ENCODE measurements at places on chromosomes 6 and 20.

DNA sequence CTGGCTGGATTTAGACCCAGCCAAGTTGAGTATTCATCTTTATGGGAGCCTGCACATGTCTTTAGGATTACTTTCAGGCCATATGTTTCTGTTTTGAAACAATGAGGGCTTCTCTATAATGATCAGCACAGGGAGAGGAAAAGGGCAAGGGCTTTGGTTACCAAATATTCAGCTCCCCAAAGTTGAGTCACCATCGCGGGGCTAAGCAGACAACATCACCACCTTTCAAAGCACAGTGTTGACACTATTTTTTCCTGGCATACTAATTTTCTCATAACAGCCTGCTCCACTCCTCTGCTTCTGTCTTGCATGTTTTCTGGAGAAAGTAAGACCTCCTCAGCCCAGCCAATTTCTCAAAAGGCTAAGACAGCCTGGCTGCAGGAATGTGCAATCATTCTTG lies 4.9 kb downstream of the SCML4 start:
- DNase-seq: no peak

DNA sequence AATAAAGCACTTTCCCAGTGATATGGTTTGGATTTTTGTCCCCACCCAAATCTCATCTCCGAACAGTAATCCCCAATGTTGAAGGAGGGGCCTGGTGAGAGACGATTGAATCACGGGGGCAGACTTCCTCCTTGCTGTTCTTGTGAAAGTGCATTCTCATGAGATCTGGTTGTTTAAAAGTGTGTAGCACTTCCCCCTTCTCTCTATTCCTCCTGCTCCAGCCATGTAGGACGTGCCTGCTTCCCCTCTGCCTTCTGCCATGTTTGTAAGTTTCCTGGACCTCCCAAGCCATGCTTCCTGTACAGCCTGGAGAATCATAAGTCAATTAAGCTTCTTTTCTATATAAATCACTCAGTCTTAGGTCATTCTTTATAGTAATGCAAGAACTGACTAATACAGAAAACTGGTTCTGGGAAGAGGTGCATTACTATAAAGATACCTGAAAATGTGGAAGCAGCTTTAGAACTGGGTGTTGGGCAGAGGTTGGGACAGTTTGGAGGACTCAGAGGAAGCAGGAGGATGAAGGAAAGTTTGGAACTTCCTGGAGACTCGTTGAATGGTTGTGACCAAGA lies 7.4 kb downstream of the EPM2A start:
- no peak for DNase-seq

DNA sequence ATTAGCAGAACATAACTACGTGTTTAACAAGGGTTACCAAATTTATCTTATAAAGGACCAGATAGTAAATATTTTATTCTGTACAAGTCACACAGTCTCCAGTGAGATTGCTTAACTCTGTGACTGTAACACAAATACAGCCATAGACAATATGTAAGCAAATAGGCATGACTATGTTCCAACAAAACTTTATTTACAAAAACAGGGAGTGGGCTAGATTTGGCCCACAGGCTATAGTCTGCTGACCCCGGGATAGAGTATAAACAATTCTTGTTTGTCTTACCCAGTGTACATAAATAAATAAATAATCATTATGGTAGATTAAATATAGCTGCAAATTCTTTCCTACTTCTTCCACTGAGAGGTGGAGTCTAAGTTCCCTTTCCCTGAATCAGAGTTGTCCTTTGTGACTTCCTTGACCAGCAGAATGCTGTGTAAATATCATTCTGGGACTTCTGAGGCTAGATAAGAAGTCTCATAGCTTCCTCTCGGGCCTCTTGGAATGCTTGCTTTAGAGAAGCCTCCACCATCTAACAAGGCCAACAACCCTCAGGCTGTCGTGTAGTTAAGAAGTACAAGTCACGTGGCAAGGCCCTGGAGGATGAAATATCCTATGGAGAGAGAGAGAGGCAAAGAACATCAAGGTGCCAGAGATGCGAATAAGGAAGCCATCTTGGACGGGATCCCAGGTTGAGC lies 59.1 kb upstream of the TMEM244 start:
- no peak for DNase-seq

DNA sequence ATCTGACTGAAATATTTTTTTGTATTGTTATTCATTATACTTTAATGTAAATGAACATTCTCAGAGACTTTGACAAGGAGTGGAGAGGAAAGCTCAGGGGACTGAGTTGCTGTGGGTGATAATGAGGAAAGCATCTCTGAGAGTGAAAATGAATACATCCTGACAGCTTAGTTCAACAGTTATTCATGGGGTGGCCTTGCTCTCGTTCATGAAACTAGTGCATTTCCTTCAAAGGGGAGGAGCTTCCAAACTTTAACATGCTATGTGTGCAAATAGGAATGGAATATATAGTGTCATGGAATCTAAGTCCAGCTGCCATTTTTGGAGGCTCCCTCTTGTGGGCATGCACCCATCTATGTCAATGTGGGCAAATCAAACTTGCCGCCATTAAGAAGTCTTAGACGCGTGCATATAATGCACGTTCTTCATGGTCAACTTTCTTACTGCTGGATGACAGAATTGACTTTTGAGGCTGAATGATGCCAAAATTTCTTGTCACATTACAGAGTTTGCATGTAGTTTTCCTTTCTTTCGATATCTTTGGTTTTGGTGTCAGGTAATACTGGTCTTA lies 124.3 kb upstream of the TMEM170B start:
- DNase-seq: no peak

GRCh38 chr6:167079853-167080297 lies 43.0 kb upstream of the CCR6 start:
- DNase-seq: no peak

DNA sequence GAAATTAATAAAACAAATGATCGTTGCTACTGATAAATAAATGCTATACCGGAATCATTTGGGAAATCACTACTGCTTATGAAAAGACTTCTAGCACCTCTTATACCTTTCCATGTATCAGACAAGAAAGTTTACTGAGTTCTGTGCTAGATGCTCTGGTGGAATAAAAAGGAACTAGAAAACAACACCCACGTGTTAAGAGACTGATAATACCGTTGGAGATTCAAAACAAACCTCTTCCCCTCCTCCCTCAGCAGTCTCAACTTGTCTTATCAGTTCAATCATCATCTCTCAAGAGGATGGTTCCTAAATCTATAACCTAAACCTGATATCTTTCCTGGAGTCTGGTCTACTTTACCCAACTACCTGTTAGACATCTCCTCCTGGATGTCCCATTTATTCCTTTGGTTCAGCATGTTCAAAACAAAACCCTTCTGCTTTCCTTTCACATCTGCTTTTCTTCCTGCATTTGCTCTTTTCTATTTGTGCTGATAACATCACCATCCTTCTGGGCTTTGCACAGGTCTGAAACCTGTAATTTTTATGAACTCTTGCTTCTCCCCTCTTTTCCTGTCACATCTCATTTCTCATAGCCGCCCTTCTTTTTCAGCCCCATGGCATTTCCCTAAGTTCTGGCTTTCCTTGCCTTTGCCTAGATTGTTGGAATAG lies 122.2 kb downstream of the COL19A1 start:
- no peak for DNase-seq

DNA sequence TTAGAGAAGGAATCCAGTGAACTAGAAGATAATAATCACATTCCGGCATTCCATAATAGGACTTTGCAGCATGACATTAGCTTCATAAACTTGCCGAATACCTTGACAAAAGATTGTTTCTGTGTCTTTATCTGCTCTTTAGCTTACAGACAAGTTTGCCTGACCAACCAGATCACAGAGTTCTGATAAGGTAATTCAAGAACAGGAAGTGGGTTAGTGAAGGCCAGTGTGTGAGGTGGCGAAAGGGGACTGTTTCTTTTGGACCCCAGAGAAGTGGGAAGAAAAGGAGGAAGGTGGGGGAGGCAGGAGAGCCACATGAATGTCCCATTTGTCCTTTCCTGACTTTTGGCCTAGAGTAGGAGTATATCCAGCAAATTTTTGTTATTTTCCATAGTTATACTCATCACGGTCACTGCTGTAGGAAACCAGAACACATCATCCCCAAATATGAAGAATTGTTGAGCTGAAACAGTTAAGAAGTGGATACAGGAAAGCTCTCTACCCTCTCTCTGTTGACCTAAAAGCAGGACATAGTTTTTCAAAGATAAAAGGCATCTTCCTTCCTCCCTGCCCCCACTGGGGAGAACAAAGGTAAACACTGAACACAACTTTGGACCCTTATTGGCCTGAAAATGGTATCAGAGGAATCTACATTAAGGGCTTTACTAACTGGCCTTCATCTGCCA lies 72.4 kb upstream of the TNFAIP3 start:
- no peak for DNase-seq

- peak; percentile 88 for DNase-seq
These were observed 16.4 kb downstream of the TRIM27 start for GRCh38 chr6:28907394-28907793.

GRCh38 chr20:16581241-16581640 lies 8.0 kb upstream of the KIF16B start:
- DNase-seq: no peak

DNA sequence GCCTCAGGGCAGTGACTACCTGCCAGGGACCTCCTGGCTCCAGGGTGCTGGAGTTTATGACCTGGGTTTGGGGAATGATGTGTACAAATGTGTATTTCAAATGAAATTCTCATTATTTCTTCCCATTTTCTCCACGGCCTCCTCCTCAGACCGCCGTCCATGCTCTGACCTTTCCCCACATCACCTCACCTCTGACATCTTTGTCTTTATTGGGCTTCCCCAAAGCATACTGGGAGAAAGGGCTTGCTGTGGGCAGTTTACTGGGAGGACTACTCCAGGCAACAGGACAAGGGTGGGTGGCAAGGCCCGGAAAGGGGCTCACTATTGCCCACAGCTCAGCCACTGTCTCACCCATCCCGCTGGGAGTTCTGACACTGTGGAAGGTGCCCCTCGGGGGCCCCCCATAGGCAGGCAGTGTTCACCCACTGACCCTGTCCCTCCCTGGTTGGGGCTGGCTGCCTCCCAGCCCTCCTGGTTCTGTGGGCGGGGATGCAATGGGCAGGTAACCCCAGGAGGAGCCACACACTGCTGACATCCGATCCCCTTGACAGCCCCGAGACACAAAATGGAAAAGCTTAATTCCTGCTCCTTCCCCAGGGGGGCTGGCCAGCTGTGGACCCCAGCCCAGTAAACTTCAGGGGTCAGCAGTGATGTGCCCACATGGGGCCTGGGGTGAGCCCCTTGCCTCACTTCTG lies 39.8 kb upstream of the CST7 start:
- no peak for DNase-seq
